Left renal cortex interstitium (tissue), 4 donors: ENCODE measurements at places on chromosomes 3 and 15. TPM values are rescaled to one million over a fixed set of nuclear protein-coding genes. Genes with fewer than 3 reads are reported as not detected.

GRCh38 chr3:167808910-167809309 lies 73.4 kb downstream of the SERPINI1 start:
- no peak for DNase-seq

DNA sequence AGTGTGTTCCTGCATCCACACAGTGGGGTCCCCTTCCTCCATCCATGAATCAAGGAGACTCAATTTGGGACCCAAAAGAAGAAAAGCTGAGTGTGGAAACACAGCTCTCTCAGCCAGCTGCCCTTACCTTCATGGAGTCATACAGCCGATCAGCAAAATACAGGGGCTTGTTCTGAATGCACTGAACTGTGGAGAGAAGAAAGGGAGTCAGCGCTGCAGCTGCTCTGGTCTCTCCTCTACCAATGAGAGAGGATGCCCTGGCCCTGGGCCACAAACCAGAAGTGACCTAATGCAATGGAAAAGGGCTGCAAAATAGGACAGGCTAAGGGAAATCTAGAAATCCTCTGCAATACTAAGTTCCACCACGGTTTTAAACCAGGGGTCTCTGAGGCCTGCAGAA lies 46.7 kb downstream of the ANXA2 start:
- DNase-seq: no peak

The ISLR gene
- polyA plus RNA-seq: 64.0 TPM

- no peak for DNase-seq
Observed at GRCh38 chr3:55147406-55147805, 219.5 kb upstream of the LRTM1 start.

GRCh38 chr3:56087451-56088053 lies 380.7 kb downstream of the ERC2 start:
- DNase-seq: no peak

GRCh38 chr3:185251272-185251671 lies 2.6 kb downstream of the EHHADH start:
- no peak for DNase-seq

The PLIN1 gene
- polyA plus RNA-seq: 1.5 TPM

DNA sequence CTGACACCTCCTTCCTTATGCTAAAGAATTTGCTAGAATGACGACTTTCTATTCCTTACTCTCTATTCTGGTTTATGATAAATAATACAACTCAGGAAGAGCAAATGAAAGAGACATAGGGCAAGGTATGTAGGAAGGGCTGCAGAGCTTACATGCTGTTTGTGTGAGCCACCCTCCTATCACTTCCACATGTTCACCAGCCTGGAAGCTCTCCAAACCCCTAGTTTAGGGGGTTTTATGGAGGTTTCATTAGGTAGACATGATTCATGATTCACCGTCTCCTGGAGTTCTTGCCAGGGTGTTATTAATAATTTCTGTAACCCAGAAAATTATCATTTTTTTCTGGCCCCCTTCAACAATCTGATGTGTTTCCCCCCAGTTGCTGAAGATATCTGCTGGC lies 172.1 kb upstream of the COL8A1 start:
- no peak for DNase-seq

The FOXL2 gene
- polyA plus RNA-seq: not detected

The DAZL gene
- not detected for polyA plus RNA-seq

GRCh38 chr15:63277893-63278456 lies 570 bp downstream of the APH1B start:
- no peak for DNase-seq

GRCh38 chr15:34266751-34267150 lies 41.9 kb downstream of the EMC4 start:
- no peak for DNase-seq
